ENCODE measurements at places on chromosomes 2 and 18. TPM values are rescaled to one million over a fixed set of nuclear protein-coding genes. Genes with fewer than 3 reads are reported as not detected.

DNA sequence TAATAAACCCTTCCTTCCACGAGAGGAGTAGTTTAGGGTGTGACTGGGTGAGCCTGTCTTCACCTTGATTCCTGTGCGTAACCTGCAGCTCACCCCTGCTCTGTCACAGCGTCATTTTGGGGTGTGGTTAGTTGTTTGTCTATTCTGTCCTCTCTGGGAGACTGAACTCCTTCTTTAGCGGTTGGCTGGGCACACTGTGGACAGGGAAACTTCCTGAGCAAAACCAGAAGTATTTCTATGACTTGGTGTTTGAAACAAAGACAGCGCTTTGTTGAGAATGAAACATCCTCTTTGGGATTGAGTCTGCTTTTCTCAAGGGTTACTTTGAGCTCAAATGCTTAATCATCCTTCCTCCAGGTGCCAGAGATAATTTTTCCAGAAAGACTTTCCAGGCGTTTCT is 270.7 kb downstream of the HRH4 start:
- no peaks in the 10 kb centered on the region for H3K27me3 ChIP-seq
- no peak overlapping the region for H3K27ac ChIP-seq
- DNase-seq: no peak
- H3K36me3 ChIP-seq: no peaks in the 10 kb centered on the region
- H3K4me1 ChIP-seq: no peaks in the 10 kb centered on the region

DNA sequence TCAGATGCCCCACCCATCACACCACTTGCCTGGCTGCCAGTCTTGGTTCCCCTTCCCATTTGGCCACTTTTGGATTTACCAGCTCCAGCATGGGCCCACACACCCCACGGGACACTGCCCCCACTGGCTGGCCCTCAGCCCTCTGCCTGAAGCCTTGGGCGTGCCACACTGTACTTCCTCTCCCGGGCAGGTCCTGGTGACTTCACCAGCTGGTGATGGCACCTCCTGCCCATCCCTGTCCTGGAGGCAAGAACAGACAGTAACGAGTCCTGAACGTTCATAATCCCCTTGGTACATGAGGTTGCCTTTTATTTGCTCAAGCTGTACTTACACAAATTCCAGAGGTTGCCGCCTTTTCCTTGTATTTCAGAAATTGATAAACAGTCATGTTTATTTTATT is 81.1 kb downstream of the TMEM17 start:
- no peaks in the 10 kb centered on the region for H3K4me1 ChIP-seq
- no peaks in the 10 kb centered on the region for H3K36me3 ChIP-seq
- no peak overlapping the region for H3K4me3 ChIP-seq
- no peak for DNase-seq
- H3K27ac ChIP-seq: no peak overlapping the region

DNA sequence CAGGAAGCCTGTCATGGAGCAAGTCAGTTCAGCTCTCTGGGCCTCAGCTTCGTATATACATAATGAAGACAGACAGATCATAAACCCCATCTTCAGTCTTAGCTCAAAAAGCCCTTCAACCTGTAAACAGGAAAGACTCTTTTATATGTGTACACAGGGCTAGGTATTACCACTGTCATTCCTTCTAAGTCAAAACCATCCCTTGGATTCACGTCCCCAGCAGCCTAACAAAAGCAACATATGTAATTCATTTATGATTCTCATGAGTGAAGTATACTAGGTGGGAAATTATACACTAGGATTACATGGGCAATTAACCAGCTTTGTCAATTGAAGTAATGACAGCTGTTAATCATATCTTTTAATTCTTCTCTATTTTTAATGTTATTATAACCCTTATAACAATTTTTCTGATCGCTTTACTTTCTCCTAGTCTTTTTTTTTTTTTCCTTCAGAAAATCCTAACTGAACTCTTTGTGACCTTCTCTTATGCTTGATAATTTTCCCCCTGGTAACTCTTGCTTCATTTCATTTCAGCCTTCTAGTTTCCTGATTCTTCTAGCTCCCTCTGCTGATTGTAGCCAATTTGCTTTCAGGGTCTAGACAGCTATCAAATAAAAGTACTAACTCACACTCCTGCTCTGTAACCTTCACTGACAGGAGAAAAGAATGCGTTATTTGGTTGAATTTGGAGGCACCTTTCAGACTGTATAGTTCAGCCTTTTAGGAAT is 99.7 kb downstream of the RBM43 start:
- no peaks in the 10 kb centered on the region for H3K4me1 ChIP-seq
- no peak overlapping the region for H3K27ac ChIP-seq
- H3K4me3 ChIP-seq: no peak overlapping the region
- DNase-seq: no peak
- H3K27me3 ChIP-seq: no peaks in the 10 kb centered on the region
- H3K36me3 ChIP-seq: no peaks in the 10 kb centered on the region

The USP37 gene
- 11.4 TPM for total RNA-seq

The GALNT13 gene
- 0.81 TPM for total RNA-seq

The NT5DC4 gene
- not detected for total RNA-seq

The VIT gene
- 16.5 TPM for total RNA-seq

Measured in sigmoid colon (tissue), 7 donors.